ENCODE measurements at places on chromosomes 4 and X.

GRCh38 chrX:576904-577560 lies 53.6 kb upstream of the SHOX start:
- no peak for DNase-seq

GRCh38 chrX:8847360-8847759 lies 46.2 kb upstream of the FAM9A start:
- no peak for DNase-seq

GRCh38 chrX:31580227-31580626 lies 508.4 kb upstream of the FTHL17 start:
- DNase-seq: peak; percentile 52

- DNase-seq: no peak
Observed at GRCh38 chr4:175407926-175408325, 404.1 kb downstream of the GPM6A start.

- no peak for DNase-seq
Observed at GRCh38 chrX:101764538-101764937, 104.9 kb upstream of the ARMCX2 start.

DNA sequence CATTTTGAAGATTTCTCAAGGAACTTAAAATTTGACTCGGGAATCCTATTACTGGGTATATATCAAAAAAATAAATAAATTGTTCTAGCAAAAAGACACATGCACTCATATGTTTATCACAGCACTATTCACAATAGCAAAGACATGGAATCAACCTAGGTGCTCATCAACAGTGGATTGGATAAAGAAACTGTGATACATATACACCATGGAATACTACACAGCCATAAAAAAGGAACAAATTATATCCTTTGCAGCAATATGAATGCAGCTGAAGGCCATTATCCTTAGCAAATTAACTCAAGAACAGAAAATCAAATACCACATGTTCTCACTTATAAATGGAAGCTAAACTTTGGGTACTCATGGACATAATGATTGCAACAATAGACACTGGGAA lies 97.4 kb downstream of the CENPC start:
- no peak for DNase-seq

- DNase-seq: no peak
Observed at GRCh38 chrX:16258882-16259281, 91.6 kb downstream of the MAGEB17 start.

GRCh38 chr4:43113196-43113595 lies 220.7 kb downstream of the GRXCR1 start:
- no peak for DNase-seq

GRCh38 chrX:47558436-47558835 lies 2.6 kb upstream of the ARAF start:
- DNase-seq: no peak

GRCh38 chrX:102624105-102624504 lies 24.8 kb downstream of the ARMCX5 start:
- DNase-seq: no peak

- DNase-seq: no peak
Observed at GRCh38 chrX:21885568-21885967, 29.8 kb downstream of the YY2 start.

DNA sequence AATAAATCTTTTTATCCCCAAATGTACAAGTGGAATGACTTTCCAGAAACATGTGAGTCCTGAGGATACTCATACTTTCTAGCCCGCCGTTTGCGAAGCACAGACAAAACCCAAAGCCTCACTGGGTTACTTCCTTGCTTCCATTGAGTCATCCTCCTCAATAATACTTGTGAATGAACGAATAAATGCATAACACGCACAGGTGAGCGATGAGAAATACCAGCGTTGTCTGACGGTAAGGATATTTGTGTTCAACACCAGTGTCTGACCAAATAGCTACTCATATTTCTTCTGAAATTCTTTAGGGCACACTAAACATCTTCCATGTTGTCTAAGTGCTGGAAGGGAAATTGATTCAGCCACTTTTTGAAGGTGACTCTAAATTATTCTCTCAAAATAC lies 36.0 kb downstream of the CCNG2 start:
- DNase-seq: no peak

- no peak for DNase-seq
Observed at GRCh38 chr4:152052451-152053057, 291.7 kb upstream of the GATB start.

- peak; percentile 3 for DNase-seq
Observed at GRCh38 chr4:62912531-62912930, 1496.7 kb downstream of the TECRL start.

DNA sequence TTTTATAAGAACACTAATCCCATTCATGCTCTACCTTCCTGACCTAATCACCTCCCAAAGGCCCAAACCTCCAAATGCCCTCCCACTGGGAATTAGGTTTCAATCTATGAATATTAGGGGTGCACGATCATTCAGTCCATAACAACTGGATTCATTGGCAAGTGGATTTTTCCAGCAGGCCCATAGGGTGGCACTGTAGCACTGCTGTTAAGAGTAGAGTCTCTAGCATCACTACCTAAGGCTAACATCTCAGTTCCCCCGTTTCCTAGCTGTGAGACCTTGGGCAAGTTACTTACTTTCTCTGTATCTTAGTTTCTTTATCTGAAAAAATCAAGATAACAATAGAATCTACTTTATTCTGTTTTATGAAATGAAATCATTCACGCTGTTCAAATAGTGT lies 315.8 kb downstream of the STIM2 start:
- DNase-seq: no peak

- DNase-seq: no peak
Observed at GRCh38 chr4:119010909-119011606, 122.4 kb downstream of the SYNPO2 start.

DNA sequence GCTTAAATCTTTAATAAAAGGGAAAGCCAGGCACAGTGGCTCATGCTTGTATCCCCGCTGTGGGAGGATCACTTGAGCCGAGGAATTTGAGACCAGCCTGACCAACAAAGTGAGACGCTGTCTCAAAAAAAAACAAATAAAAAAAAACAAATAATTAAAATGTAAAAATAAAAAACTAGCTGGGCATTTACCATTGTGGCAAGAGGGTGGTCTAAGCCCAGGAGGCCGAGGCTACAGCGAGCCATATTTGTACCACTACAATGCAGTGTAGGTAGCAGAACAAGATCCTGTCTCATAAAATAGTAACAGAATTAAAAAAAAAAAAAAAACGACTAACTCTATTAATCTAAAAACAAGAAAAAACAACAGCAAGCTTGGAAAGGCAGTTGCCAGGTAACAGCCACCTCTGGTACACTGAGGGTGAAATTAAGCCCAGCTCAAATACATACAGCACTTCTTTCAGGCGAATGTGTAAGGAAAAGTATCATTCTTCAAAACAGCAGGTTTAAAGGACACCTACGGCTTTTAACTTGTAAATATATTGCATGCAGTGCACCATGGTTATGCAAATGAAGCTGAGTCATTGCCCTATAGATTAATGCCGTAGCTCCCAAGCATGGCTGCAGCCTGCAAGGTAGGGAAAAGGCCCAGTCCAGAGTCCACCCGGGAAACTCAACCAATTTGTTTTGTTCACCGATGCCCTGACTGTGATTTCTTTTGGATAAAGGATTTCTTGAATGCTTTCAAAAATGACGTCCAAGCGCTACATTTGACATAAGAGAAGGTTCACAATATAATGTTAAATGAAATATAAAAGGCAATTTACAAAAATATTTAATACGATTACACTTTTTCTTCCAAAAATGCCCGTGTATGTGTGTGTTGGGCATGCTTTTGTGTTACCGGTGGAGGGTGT lies 14.5 kb upstream of the TXLNG start:
- peak; percentile 1 for DNase-seq

GRCh38 chrX:153649178-153649914 lies 2.3 kb downstream of the DUSP9 start:
- DNase-seq: peak; percentile 5

DNA sequence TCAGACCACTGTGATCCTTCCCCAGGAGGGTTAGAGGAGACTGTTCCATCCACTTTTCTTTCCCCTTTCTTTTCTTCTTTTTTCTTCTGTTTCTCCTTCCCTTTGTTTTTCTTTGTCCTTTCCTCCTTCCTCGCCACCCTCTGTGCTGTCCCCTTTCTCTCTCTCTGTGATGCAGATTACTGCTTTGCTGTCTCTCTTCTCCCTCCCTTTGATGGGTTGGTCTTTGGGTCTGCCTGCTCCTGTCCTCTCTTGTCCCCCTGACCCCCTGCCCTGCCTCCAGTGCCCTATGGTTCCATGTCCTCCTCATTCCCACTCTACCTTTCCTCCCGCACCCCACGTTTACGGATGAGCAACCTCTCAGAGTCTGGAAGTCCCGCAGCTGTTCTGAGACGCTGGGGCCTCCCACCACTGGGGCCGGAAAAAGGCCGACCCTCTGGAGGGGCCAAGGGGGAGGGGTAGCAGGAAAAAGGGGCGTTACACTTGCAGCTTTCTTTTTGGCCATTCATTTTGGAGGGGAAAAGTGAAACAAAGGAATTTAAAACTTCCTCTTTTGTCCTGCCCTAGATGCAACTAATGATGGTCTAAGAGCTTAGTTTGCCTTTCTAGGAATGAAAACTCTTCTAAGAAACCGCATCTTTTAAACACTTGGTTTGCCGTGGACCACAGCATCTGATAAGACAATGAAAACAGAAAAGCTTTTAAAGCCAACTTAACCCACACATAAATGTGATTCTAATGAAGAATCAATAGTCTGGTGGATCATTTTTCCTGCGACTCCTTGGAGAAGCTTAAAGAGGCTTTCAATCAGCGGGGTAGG lies 24.5 kb upstream of the TSR2 start:
- no peak for DNase-seq

DNA sequence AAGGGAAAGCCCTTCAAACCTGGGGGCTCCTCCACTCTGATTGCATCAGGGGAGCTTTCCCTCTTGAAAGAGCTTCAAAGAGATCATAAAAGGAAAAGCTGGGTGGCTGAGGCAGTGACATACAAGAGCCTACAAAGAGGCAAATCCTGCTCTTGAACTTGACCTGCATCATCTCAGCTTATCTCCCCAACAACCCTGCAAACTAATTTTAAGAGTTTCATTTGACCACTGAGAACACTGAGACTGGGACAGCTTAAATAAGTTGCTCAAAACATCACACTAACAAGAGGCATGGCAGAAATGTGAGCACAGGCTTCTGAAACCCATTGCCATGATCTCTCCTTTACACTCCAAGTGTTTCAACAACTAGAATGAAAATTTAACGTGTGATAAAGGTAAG lies 101.6 kb upstream of the PPARGC1A start:
- no peak for DNase-seq

DNA sequence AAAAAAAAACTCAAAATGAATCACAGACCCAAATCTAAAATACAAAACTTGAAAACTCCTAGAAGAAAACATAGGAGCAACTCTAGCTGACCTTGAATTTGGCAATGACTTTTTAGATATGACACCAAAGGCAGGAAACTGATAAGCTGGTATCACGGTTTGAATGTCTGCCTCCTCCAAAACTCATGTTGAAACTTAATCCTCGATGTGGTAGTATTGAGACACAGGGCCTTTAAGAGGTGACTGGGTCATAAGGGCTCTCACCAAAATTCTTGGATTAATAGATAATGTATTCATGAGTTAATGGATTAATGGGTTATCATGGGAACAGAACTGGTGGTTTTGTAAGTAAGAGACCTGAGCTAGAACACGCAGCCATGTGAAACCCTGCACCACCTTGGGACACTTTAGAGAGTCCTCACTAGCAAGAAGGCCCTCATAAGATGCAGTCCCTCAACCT lies 40.5 kb downstream of the FRYL start:
- DNase-seq: no peak

- no peak for DNase-seq
Observed at GRCh38 chrX:72079607-72080006, 52.1 kb downstream of the RTL5 start.
